D721Med (cell line): ENCODE measurements at places on chromosomes 2 and 18.

GRCh38 chr2:64467096-64467843 is 13.3 kb downstream of the LGALSL start:
- no peak for DNase-seq

DNA sequence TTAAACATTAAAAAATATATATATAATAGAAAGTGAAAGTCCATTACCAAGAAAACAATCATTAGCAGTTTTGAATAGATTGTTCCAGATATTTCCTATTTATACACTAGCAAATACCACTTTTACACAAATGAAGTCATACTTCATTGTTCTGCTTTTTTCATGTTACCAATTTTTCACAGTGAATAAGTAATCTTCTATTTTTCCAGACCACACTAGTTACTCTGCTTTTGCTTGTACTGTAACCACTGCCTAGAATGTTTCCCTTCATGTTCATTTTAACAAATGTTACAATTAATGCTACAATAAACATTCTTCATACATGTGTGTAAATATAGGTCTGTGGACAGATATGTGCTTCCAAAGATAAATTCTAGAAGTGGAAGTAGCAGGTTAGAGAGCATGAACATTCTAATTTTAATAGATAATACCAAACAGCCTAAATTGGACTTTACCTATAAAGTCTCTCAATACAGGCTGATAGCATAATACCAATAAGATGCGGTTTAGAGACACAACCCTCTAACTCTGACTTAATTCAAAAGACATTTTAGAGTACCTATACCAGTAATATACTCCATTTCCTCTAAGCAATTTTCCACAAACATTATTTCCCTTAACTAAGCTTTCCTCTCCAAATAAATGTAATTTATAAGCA is 17.0 kb downstream of the ITSN2 start:
- no peak for DNase-seq

DNA sequence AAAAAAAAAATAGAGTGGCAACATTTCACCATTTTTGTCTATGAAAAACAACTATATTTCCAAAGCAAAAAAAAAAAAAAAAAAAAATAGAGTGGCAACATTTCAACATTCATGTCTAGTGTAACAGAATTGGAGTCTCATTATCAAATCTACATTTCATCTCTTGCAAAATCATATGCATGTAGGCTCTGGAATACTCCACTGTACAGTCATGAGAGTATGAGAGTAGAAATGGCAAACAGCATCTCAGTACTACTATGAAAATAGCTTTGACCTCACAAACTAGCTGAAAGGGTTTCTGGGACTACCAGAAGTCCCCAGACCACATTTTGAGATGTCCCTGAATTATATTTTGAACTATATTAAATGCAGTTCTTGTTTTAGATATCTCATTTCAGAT is 82.8 kb downstream of the SMAD2 start:
- DNase-seq: no peak

DNA sequence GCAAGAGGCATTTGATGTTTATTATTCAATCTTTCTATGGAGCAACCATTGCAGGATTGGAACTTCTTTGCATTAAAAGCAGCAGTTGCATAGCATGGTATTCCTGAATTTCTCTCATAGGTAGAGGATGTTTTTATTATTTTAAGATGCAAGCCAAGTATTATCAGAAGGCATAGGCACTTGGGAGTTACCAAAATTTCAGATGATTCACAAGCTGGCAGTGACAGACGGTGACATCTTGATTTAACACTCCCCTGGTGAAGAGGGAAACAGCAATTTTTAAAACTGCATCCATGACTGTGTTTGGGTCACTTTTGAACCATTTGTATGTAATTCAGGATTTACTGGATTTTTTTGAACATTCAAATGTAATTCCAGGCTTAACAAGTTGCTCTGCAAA is 654.3 kb downstream of the SLC4A3 start:
- no peak for DNase-seq
